ENCODE measurements at places on chromosomes 6 and 20. TPM values are rescaled to one million over a fixed set of nuclear protein-coding genes. Genes with fewer than 3 reads are reported as not detected.

DEFB124 gene
- total RNA-seq: not detected

C20orf144 gene
- 0.10 TPM for total RNA-seq

SAMD3 gene
- total RNA-seq: not detected

MLN gene
- total RNA-seq: not detected

SLA2 gene
- not detected for total RNA-seq

CLIC5 gene
- total RNA-seq: not detected

Data from A549 treated with DMSO at 1 μM for 4 hours (cell line).